Stimulated activated naive CD4-positive, alpha-beta T cell (primary cell): ENCODE measurements at places on chromosomes 12 and 14.
A peak's percentile ranks its signal among the peaks of the same experiment; 100 is the strongest.

DNA sequence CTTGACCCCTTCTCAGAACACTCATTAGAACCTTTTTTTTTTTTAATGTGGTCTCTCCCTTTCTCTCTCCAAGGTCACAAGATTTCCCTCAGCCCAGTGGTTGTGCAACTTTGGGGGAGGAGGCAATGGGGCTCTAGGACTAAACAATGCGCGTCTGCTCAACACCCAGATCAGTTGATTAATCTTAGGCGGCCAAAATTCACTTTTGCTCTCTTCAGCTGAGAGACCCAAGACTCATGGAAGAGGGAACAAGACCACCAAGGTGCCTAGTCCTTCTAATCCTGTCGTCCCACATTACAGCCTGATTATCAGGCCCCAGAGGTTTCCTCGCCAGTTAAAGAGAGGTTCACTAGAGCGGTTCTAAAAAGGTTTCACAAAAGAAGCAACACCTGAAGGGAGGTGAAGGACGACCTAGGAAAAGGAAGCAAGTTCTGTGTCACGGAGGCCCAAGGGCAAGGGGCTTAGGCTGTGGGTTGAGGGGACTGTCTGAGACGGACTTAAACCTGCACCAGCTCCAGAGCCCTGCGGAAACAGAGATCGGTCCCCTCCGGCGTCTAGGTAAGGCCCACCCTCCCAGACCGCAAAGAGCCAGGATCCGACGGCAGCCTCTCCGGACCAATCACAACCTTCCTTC lies 824 bp upstream of the TARBP2 start:
- DNase-seq: no peak

- no peak for DNase-seq
Measured at GRCh38 chr14:55350461-55350860, 61.2 kb downstream of the ATG14 start.

GRCh38 chr12:120402217-120402616 lies 33.3 kb upstream of the MSI1 start:
- no peak for DNase-seq

DNA sequence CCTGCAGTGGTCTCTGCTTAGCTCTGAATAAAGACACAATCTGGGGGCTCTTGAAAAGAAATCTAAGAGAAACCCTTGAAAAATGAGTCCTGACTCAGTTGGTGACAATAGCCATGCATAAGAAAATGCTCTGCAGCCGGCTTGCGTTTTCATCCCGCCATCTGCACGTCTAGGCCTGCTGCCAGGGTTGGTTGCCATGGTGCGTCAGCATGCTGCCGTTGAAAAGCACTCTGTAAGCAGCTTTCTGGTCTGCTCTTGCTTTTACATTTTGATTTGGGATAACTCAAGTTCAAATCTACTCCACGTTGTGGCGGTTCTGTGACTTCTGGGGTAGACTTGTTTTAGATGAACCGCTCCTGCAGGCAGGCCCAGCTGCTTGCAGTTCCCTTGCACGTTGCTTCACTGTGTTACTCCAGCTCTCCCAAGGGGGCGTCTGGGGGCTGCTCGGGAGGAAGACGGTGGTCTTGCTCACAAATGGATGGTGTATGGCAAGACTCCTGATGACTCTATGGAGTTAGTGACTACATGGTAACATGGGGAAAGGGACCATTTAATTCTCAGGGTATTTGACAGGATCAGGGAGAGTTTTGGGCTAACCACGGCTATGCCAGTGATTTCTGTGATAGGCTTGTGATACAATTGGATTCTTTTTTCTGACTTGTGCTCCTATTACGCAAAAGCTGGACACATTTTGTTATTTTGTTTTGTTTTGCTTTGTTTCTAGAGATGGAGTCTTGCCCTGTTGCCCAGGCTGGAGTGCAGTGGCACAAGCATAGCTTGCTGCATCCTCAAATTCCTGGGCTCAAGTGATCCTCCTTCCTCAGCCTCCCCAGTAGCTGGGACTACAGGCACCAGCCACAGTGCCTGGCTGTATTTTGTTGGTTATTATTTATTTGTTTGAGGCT lies 15.8 kb downstream of the WNT5B start:
- no peak for DNase-seq

GRCh38 chr12:19799895-19800602 lies 360.8 kb downstream of the AEBP2 start:
- DNase-seq: no peak

GRCh38 chr12:18906395-18906794 lies 168.5 kb downstream of the CAPZA3 start:
- no peak for DNase-seq

DNA sequence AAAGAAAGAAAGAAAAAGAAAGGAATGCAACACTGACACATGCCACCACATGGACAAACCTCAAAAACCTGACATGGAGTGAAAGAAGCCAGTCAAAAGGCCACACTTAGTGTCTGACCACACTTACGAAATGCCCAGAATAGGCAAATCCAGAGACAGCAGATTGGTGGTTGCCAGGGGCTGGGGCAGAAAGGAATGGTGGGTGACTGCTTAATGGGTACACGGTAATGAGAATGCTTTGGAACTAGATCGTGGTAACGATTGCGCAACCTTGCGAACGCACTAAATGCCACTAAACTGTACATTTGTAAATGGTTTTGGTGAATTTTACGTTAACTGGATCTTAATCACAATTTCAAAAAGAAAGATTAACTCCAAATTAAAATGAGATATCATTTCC lies 39.5 kb downstream of the SCARB1 start:
- DNase-seq: no peak

GRCh38 chr12:67876305-67876915 lies 112.8 kb upstream of the IFNG-AS1 start:
- no peak for DNase-seq

- no peak for DNase-seq
Measured at GRCh38 chr14:52835122-52835903, 43.9 kb upstream of the GNPNAT1 start.

DNA sequence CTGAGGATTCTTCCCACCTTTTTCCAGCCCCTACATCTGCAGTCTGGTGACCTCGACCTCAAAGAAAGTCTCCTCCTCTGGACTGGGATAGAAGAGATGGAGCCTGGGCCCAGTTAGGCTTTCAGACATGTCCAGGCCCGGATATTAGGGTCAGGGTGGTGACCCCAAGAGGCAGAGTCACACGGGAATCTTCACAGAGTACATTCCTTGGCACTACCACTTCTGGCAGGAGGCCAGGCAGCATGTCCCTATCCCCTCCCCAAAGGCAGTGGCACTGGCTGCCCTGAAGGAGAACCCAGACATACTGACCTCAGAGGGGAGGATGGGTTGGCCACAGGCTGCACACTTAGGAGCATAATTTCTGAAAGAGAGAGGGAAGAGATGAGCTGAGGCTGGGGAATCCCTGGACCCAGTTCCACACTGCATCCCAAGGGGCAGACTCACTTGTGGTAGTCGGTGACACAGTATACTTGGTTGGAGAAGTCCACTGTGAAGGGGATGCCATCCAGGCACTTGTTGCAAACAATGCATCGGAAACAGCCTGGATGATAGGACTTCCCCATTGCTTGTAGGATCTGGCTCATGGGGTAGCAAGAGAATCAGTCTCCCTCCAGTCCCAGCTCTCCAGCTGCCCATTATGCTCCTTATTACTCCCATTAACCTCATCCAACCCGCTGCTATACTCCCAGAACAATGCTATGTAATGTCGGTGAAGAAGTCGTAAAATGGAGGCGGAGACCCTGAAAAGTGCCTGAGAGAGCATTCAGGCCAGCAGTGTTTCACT lies 7.6 kb downstream of the AJUBA start:
- no peak for DNase-seq

- no peak for DNase-seq
Measured at GRCh38 chr12:64510667-64511066, 58.7 kb downstream of the TBK1 start.

DNA sequence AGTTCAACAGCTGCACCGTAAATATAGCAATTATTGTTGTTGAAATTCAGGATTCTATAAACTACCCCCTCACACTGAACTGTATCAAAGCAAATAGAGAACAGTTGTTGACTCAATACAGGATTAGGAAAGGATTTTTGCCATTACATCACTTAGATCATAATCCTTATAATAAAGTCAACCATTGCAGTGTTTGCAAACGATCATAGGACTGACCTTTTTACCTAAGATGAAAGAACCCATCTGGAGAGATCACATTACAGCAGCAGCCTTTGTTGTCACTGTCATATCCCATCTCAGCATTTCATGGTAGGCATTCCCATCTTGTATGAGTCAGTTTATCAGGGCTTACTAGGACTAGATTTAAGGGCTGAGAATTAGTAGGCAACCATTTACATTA lies 96.1 kb downstream of the IPO8 start:
- no peak for DNase-seq

- DNase-seq: peak; percentile 74
Measured at GRCh38 chr12:47717443-47718193, 7.7 kb downstream of the ENDOU start.
